Activated CD4-positive, alpha-beta T cell treated with anti-CD3 and anti-CD28 coated beads, Interleukin-2, amount 10 ng/mL, durations not matched to agents 7 days and 5 days (primary cell): ENCODE measurements at places on chromosomes 11 and 22. TPM values are rescaled to one million over a fixed set of nuclear protein-coding genes. Genes with fewer than 3 reads are reported as not detected.
A peak's percentile ranks its signal among the peaks of the same experiment; 100 is the strongest.

DNA sequence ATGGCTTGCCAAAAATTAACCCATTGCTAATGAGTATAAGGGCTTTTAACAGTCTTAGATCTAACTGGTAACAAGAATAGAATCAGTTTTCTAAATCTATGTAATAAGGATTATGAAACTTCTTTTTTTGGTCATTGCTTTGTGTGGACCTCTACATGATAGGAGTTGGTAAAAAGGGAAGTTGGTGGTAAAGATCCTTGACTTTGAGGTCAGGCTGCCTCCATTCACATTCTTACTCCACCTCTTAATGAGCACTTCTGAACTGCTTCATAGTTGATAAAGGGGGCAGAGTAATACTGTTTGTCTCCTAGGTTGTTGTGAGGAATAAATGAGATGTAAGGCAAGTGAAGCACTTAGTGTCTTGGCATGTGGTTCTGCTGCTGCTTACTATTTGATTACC lies 10.6 kb downstream of the EIF3M start:
- DNase-seq: no peak

DNA sequence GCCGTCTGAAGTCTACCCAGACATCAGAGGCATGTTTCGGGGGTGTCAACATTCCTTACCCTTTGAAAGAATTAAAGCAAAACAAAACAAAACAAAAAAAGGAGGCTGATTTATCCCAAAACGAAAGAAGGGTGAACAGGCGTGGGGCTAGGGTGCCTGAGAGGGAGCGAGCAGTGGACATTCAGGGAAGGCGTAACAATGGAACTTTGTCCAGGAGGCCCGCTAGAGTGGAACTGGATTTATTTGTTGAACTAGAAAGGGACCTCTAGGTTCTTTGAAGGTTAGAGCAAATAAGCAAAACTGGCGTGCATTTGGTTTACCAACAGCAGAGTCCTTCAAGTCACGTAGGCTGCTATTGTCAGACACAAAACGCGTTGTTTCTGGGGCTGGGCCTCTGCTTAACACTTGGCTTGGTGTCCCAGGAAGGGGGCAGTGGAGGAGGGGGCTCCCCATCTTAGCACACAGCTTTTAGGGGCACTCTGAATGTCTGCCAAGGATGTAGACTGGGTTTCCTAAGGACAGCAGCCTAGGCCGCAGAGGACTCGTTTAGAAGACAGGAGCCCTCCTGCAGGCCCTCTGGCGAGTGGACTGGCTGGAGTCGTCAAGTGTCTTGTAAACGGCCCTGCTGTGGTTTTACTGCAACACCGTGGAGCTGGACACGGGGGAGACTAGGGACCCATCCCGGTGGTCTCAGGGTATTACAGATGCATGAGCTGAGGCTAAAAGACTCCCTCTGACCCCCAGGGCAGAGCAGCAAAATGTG lies 203.7 kb upstream of the SORL1-AS1 start:
- DNase-seq: no peak

DNA sequence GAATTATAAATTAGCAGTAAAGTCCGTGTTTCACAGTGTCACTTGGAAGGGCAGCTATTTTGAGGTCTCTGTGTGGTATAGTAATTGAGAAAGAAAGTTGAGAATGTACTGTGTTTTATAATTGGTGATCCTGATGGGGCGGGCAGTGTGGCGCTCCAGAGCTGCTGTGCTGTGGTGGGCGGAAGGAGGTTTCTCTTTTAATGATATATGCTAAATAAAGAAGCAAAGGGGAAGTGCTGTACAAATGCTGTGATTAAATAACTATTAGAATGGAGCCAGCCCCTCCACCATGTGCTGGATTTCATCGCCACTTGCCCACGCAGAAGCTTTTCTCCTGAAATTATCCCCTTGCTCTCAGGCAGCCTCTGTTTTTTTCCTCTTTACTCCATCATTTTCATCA lies 24.6 kb downstream of the ATXN10 start:
- no peak for DNase-seq

DNA sequence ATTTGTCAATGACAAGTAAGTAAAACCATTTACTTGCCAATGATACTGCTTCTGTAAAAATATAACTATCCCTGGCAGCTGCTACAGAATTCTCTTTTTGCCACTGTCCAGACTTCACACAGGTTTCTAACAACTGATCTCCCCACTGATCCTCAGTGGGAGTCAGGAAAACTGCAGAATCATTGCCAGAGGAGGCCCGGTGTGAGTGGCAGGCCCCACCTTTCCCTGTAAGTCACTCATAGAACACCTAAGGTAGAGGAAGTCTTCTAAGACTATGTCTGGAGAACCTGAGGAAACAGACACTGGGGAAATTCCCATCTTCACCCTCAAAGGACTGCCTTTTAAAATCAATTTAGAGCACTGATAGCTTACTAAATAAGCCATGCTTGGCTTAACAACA lies 66.3 kb downstream of the ZC3H12C start:
- no peak for DNase-seq

DNA sequence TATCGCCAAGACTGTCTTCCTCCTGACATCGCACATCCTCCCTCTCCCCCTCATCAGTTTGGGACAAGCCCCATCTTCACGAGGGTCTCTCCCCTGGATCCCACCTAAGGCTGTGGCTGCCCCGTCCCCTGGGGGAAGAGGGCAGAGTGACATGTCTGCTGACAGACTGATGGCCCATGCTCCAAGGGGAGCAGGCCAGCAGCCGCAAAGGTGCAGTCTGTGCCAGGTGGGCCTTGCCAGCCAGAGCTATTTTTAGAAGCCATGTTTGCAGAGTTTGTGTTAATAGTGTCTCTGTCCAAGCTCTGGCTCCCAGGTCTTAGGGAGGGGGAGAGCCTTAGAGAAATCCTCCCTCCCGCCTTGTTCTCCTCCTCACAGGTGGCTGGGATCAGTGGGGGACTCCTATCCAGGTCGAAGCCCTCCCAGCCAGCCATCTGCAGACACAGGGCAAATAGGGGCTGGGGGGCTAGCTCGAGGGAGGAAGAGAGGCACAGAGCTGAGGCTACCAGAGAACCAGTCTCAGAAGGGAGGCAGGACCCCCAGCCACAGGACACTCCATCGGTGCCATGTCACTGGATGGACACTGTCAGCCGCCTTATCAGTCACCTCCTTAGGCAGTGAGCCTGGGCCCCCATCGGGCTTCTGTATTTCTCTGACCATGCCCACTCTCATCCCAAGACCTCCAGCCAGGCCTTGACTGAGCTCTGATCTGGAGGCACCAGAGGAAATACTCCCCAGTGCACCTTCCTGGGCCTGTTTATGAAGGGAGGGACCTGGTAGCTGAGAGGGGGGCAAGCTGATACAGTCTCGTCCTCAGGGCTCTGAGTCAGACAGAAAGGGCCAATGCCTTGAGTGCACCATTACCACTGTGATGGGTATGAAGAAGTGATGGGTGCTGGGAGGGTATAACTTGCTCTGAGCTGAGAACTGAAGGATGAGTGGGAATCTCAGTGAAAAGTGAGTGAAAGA lies 49.3 kb downstream of the CHRDL2 start:
- DNase-seq: no peak

GRCh38 chr11:22795914-22796313 lies 33.7 kb downstream of the SVIP start:
- DNase-seq: no peak

GRCh38 chr11:67442504-67443404 lies 522 bp downstream of the CORO1B start:
- no peak for DNase-seq

DNA sequence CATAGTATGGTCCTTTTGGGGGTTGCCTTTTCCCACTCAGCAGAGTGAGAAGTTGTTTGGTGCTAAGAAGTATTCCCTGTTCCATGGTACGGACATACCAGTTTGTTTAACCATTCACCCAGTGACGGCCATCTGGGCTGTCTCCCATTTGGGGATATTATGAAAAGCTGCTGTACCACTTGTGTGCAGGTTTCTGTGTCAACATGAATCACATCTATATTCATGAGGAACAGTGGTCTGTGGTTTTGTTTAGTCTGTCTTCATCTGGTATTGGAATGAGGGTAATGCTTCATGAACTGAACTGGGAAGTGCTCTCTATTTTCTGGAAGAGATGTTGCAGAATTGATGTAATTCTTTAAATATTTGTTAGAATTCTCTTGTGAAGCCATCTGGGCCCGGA lies 89.5 kb downstream of the TRMU start:
- no peak for DNase-seq

- no peak for DNase-seq
These were observed 3.8 kb upstream of the OR52I2 start for GRCh38 chr11:4577761-4578160.

DNA sequence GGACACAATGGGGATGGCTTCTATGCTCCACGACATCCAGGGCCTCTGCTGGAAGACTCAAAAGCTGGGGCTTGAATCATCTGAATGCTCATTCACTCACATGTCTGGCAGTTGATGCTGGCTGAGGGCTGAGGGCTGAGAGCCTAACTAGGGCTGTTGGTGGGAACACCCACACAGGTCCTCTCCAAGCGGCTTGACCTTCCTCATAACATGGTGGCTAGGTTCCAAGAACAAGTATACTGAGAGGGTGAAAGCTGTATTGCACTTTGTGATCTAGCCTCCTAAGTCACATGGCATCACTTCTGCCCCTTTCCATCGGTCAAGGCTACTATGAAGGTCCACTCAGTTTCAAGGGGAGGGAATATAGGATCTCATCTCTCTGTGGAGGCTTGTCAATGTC lies 7.5 kb downstream of the TMEM151A start:
- no peak for DNase-seq

GRCh38 chr22:50248196-50249081 lies 2.6 kb downstream of the HDAC10 start:
- no peak for DNase-seq

DNA sequence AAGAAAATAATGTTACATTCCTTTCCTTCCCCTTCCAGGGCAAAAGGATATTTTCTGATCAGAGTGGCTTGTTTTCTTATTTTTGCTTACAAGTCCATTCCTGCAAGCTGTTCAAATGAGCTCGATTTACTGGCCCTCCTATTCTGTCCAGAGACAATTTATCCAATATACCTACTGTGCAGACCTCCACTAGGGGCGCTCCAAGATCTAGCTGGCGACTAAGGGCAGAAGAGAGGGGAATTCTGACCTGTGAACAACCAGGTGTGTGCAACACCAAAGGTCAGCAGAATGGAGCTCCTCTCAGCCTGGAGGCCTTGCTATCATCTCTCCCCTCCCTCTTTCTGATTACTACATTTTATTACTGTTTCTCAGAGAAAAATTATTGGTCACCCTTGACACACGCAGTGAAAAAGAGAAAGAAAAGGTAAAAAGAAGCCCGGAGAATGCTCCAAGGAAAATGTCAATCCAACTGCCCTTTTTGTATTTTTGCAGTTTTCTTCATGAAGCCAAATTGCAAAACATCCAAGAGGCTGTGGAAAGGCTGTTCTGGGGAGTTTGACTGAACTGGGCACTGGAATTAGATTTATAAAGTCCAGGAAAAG lies 3.2 kb downstream of the SEZ6L start:
- peak; percentile 35 for DNase-seq

The TBX10 gene
- not detected for total RNA-seq

The MRGPRX4 gene
- total RNA-seq: not detected

The GSTP1 gene
- 209 TPM for total RNA-seq

The DDX25 gene
- total RNA-seq: 0.12 TPM
